NCI-H82 (cell line): ENCODE measurements at places on chromosomes 5 and 9.
A peak's percentile ranks its signal among the peaks of the same experiment; 100 is the strongest.

GRCh38 chr5:72138943-72139521, 31.8 kb downstream of the MAP1B start:
- DNase-seq = no peak

- no peak for DNase-seq
Measured at GRCh38 chr5:160743027-160743426, 109.0 kb downstream of the ATP10B start.

DNA sequence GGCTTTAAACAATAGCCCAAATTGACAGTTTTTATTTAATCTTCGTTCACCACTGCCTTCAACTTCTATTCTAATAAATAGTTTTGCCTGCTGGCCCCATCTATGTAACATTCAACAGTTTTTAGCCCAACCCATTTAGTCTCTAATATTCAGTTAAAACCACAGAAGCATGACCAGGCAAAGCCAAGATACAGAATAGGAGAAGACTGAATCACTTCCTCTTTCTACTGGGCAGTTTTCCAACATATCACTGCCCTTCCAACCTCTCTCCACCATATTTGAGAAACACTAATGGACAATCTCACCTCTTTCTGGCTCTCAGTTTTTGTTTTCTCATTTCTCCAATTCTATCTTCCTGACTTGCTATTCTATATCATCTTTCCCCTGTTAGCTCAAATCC, 352.9 kb downstream of the DNAH5 start:
- no peak for DNase-seq

DNA sequence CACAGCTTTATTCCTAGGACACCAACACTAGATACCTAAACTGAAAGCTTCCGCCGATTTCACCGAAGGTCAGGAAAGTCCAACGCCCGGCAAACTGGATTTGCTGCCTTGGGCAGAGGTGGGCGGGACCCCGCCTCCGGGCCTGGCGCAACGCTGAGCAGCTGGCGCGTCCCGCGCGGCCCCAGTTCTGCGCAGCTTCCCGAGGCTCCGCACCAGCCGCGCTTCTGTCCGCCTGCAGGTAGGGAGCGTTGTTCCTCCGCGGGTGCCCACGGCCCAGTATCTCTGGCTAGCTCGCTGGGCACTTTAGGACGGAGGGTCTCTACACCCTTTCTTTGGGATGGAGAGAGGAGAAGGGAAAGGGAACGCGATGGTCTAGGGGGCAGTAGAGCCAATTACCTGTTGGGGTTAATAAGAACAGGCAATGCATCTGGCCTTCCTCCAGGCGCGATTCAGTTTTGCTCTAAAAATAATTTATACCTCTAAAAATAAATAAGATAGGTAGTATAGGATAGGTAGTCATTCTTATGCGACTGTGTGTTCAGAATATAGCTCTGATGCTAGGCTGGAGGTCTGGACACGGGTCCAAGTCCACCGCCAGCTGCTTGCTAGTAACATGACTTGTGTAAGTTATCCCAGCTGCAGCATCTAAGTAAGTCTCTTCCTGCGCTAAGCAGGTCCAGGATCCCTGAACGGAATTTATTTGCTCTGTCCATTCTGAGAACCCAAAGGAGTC, at the start of gene CD274:
Gene CD274, plus strand, starts transcription at position 184 of the 733 bp plus-strand sequence. CDS start 5,572 bp downstream, outside the sequence.
- peak; percentile 84 for DNase-seq

DNA sequence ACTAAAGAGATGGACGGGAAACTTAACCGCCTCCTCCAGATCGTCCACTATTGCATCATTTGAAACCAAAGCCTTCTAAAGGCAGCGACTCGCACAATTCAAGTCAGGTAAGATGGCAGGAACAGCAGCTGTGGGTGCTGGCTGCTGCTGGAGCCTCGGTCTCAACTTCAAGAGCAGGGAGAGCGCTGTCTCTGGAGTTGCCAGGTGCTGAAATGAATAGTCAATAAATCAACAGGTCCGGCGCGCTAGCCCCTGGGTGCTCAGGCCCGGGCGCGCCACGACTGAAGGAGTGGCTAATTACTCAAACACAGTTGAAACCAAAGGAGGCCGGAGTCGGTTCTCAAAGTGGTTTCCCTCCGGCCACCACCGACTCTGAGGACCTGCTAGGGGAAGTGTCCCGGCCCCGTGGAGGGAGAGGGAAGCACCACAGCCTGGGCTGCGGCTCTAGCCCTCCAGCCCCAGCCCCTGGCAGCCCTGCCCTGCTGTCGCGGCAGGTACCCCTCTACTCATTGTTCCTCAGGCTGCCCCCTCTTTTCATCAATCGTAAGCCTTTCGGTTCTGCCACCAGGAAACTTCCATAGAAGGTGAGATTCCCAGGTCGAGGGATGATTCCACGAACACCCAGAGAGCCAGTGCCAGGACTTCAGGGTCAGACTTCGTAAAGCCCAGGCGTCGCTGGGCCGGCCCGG, 804 bp downstream of the TTC39B start:
- peak; percentile 38 for DNase-seq

DNA sequence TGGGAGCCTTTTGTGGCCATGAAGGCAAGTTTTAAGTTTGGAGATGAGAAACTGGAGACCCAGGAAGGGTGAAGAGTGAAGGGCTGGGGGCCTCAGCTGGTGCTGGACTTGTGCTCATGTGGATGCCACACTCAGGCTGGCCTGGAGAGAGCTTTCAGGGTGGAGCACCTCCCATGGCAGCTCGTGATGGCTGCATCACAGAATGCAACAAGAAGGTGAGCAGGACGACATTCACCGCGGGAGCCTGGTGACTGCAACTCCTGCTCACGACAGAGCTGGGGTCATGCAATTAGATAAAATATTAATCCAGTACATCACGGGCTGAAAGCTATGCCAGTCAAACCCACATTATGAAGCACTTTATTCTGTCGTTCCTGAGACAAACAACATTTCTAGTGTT, 59.7 kb downstream of the SEMA4D start:
- DNase-seq = no peak

- no peak for DNase-seq
Measured at GRCh38 chr9:26565118-26565517, 327.5 kb downstream of the CAAP1 start.

GRCh38 chr5:84080908-84081307, 303.8 kb downstream of the EDIL3 start:
- no peak for DNase-seq

DNA sequence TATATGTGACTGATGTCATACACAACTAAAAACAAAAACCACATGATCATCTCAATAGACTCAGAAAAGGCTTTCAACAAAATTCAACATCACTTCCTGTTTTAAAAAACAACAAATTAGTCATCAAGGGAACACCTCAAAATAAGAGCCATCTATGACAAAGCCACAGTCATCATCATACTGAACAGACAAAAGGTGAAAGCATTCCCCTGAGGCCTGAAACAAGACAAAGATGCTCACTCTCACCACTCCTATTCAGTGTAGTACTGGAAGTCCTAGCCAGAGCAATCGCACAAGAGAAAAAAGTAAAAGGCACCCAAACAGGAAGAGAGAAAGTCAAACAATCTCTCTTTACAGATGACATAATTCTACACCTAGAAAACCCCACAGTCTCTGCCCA, 893.5 kb upstream of the EDIL3 start:
- no peak for DNase-seq
